Gastroesophageal sphincter (tissue), 4 donors: ENCODE measurements at places on chromosomes 1 and 21.

GRCh38 chr1:116820369-116820768, 66.1 kb downstream of the CD2 start:
- ATAC-seq, result no peak

DNA sequence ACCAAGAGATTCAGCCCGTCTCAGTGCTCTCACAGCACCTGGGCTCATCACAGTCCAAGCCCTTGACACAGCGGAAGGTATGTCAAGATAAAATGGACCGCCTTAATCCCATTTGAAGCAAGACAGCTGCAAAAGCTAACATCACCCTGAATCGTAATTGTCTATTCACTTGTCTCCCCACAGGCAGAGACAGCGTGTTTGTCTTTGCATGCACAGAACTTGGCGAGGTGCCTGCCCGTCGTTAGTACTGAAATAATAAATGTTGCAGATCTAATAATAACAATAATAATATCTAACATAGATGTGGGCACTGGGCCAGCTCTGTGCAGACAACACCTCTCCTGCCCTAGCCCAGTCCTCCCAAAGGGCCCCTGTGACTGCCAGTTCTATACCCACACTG, 271.7 kb downstream of the NPHP4 start:
- no peak for ATAC-seq

DNA sequence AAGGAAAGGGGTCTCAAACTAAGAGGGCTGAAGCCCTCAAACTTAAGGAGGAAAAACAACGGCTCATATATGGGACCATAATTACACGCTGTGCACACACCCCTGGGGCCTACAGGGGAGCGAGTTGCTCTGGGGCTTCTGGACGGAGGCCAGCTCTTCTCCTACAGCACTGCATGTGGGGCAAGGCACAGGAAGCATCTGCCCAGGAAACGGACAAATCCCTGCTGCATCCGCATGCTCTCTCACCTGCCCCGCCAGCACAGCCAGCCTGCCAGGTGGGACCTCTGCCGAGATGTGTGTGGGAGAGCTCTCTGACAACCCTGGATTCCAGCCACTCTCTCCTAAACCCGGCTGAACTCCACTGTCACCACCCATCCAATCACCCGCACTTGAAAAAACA, 54.1 kb downstream of the MRPL37 start:
- ATAC-seq, result peak; percentile 44

GRCh38 chr1:8162168-8162567, 136.1 kb upstream of the ERRFI1 start:
- ATAC-seq, result no peak

GRCh38 chr1:58785442-58786058, 1.7 kb upstream of the JUN start:
- no peak for ATAC-seq

DNA sequence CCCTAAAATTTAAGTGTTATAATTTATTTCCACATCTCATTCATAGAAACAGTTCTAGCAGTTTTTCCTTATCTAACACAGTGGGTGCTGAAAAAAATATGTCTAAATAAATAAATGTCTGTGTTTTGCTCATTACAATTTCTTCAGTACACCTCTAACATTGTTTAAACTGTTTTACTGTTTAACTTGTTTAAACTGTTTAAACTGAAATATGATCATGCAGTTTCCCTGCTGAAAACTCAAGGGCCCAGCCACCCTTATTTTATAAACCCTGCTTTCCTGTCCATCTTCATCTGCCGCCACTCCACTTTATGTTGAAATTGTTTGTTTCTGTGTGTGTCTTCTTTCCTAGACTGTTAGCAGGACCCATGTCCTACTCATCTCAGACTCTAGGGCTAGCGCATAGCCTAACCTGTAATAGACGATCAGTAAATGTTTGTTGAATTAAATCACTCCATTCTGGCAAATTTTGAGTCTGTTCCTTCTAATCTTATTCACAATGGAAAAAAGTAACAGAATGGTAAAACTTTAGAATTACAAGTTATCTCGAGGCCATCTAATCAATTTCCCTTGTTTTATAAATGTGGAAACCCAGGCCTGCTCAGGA, 9.4 kb upstream of the PIK3C2B start:
- no peak for ATAC-seq

GRCh38 chr21:15297824-15298223, 233.0 kb upstream of the NRIP1 start:
- ATAC-seq, result no peak

GRCh38 chr1:106926803-106927582, 129.5 kb upstream of the PRMT6 start:
- ATAC-seq, result no peak

DNA sequence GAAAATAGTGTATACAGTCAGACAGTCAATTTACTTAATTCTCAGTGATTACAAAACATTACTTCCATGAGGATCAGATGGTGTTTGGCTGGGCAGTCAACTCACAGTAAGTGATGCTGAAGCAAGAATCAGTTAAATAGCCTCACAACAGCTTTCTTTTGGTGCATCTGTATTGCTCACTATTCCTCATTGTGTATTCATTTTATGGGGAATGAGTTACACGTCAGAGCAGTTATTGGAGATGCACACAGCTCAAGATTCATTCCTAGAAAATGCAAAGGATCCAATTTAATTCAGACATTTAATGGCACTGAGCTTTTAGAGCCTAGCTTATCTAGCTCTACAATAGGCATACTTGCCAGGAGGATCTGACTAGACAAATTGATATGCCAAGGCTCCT, 150.6 kb downstream of the HS2ST1 start:
- ATAC-seq, result no peak

GRCh38 chr1:170133766-170134495, 11.8 kb upstream of the NTMT2 start:
- ATAC-seq, result no peak

DNA sequence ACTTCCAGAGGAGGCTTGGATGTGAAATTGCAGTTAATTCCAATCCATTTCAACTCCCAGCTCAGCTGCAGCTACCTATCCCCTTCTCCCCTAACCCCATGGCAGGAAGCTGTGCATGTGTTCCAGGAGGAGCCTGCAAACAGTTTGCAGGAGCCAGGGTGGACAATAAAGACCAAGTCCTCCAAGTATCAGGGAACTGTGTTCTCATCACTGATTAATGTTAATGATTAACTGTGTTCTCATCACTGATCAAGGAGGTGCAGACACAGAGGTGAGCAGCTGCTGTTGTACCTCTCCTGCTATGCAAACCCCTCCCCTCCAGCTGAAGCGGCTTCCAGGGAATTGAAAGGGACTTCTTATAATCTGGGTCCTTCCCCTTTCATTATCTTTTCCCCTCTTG, 19.2 kb downstream of the CLDN19 start:
- ATAC-seq, result no peak

- ATAC-seq, result no peak
Measured at GRCh38 chr1:11746795-11747487, 11.0 kb downstream of the AGTRAP start.

GRCh38 chr1:189958756-189959155, 518.9 kb downstream of the BRINP3 start:
- no peak for ATAC-seq

DNA sequence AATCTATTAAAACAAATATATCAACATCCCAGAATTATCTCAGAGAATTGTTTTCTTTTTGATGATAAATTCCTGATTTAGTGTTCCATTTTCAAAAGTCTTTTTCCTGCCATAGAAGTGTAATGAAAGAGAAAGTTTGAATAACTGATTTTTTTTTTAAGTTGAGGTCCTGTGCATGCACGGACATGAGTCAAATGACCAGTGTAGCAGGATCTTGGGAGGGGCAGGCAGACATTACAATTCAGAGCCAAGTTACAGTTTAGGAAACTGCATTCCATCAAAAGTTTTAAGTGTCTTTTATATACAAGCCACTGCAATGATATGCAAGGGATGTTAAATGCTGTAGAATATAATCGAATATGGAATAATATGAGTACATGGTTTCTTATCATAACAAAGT, 227.5 kb downstream of the HMCN1 start:
- no peak for ATAC-seq

DNA sequence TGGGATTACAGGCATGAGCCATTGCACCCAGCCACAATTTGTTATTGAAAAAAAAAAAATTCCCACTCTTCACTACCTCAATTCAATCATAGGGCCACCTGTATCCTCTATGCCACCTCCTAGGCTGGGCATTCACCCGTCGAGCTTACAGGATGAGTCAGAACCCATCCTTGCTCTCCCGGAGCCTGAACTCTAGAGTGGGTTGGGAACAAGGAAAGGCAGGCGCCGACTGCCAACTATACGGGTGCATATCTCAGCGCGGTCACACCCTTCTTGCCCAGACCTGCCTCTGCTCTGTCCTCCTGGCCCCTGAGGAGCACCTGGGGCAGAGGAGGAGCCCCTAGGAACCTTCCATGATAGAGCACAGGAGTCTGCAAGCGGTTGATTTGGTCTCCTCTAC, 21.4 kb upstream of the LBR start:
- ATAC-seq, result no peak

DNA sequence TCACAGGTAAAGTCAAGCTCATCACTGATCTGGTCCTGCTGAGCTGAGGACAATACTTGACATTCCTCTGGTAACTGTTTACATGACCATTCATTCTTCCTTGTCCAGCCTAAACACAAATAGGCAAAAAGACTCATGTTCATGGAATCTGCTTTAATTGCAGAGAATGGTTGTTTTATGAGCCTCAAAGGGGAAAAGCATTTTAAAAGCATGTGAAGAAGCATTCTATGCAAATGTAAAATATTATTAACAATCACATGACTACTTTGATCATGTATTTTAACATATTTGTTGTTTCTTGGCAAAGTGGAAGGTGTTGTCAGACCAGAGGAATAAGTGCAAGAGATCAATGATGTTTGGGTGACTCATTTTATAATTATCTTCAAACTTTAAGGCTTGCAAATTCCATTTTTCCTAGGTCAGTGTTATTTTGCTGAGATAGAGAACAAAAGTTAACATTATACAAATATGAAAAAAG, 133.7 kb downstream of the RUNX1 start:
- ATAC-seq, result no peak

GRCh38 chr1:222975472-222976122, 160.8 kb downstream of the DISP1 start:
- no peak for ATAC-seq

DNA sequence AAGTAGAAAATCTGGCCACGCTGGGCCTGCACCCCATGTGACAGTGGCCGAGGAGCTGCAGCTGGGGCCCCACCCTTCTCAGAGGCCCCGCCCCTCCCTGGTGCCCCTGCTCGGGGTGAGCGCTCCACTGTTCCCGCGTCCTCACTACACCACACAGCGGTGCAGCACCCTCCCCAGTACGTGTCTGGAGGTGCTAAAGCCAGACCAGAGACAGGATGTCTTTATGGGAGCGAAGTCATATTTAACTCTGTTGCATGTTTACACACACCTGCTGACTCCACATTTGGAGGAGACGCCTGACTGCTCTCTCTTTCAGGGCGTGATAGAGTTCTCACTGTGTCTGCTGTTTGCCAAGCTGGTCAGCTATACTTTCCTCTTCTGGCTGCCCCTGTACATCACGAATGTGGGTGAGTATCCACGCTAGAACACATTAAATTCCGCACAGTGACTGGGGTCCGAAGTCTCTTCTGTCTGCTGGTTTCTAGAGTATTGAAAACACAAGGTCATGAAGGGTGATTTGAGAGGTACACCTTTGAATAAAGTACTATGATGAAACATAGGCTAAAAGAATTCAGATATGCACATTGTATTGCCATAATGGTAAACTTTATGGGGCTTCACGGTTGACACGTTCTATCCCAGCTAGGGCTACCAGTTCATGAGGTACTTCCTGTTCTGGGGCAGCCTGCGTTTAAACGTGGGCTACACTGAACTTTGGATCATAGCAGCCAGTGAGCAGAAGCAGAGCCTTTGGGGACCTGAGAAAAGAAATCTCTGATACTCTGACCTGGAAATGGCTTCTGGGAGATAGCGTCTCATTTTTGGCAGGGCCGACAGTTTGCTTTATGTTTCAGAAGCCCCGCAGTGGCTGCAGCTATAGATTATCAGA, 48.4 kb downstream of the SLC37A1 start:
- ATAC-seq, result no peak

GRCh38 chr1:207755846-207756693, 4.2 kb downstream of the CD46 start:
- ATAC-seq, result no peak

GRCh38 chr1:192603218-192603787, 27.7 kb downstream of the RGS1 start:
- ATAC-seq, result no peak

DNA sequence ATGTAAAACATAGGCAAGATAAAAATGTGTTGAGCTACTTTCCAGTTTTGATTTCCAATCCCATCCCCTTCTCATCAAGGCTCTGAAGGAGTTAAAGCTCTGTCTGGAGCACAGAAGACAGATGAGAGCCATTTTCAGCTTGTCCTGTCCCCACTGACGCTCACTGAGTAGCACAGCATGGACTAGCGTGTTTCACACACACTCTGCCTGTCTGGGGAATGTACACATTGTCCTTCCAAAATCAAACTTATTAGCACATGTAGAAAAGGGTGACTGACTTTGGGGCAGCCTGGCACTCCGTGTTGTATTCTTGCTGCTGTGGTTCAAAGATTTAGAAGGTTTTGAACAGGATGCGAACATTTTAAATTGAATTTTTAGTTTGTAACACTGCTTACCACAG, 139.2 kb downstream of the NEK7 start:
- ATAC-seq, result no peak

- no peak for ATAC-seq
Measured at GRCh38 chr1:150955280-150955679, 19.4 kb downstream of the CERS2 start.

GRCh38 chr21:42423197-42423675, 19.5 kb downstream of the UBASH3A start:
- ATAC-seq, result no peak

DNA sequence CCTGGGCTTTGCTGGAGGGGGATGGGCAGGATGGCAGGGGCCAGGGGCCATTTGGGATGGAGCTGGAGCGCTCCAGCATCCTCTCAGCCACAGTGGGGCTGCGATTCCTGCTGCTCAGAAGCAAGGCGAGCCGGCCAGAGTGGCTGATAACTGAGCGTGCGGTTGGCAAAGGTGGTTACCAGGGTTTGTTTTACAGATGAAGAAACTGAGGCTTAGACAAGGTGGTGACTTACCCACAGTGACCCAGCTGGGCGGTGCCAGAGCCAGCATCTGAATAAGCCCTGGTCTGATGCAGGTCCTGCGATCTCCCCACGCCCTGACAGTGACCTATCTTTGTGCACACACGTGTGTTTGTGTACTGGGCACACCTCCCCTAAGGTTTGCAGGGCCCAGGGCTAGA, 5.9 kb upstream of the PRXL2B start:
- ATAC-seq, result no peak

GRCh38 chr21:25638660-25639550, at the start of gene JAM2:
Gene JAM2 (plus strand): TSS chr21:25639258. CDS start chr21:25639822, 564 bp downstream.
- ATAC-seq, result peak; percentile 72

GRCh38 chr1:241714321-241715218, 62.5 kb downstream of the WDR64 start:
- ATAC-seq, result no peak

GRCh38 chr1:44036409-44037139, 5.3 kb upstream of the SLC6A9 start:
- peak; percentile 64 for ATAC-seq

- ATAC-seq, result no peak
Measured at GRCh38 chr1:167789501-167789900, 67.7 kb downstream of the MPZL1 start.

DNA sequence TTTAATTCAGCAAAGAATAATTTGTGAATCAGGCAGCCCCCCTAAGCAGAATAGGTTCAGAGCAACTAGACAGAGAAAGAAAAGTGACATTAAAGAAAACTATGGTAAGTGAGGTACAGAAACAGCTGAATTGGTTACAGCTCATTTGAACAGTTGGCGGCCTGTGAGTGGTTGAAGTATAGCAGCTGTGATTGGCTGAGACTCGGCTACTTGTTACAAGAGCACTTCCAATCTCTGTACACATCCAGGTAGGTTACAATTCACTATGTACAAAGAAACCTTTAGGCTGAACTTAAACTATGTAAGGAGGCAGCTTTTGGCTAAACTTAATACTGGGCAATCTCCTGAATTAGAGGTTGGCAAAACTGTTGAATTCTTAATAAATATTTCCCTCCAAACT, 171.1 kb upstream of the LHX8 start:
- no peak for ATAC-seq
